CD4-positive, alpha-beta T cell treated with Interleukin-1 beta for 1 hour (primary cell): ENCODE measurements at places on chromosomes 1 and 21.

GRCh38 chr1:56948403-56949023 lies 17.3 kb downstream of the C8B start:
- no peak for DNase-seq

GRCh38 chr1:66281808-66282207 lies 252.1 kb upstream of the SGIP1 start:
- DNase-seq = no peak

- DNase-seq = no peak
These were observed 104.0 kb downstream of the PAX7 start for GRCh38 chr1:18734461-18735223.

DNA sequence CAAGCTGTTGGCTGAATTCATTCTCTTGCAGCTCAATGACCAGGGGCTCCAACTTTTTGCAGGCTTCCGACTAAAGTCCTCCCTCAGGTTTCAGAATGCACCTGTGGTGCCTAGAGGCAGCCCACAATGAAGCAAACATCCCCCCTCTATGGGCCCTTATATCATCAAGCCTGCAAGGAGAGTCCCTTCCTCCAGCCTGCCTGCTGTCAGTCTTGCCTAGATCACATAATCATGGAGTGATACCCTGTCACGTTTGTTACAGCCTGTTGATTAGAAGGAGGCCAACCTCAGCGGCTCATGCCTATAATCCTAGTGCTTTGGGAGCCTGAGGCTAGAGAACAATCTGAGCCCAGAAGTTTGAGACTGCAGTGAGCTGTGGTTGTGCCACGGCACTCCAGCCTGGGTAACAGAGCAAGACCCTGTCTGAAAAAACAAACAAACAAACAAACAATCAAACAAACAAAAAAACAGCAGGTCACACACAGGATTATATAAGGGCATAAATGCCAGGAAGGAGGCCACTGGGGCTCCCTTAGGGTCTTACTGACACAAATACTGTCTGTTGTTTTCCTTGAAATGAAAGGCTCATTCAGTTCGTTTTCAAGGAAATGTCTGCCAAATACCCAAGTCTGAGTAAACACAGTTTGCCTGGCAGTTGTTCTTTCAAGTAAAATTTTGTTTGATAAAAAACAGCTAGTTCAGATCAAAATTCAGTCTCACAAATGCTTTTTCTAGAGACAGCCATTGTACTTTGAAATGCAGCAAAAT lies 4.7 kb upstream of the SPRR3 start:
- DNase-seq = no peak

DNA sequence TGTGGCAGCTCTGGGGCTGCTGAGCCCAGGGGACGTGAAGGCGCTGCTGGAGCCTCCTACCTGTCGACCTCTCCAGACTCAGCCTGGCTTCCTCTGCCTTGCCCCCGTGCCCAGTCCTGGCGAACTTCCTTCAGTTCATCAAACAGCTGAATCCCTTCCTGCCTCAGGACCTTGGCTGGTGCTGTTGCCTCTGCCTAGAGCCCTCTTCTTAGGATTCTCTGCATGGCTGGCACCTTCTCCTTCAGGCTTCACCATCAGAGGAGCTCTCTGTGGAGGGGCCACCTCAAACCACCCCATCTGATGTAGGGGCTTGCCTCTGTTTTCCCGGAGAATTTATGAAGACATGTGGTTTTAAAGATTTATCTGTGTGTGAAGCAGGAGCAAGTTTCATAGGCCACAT lies 23.4 kb upstream of the ATF3 start:
- DNase-seq = no peak

DNA sequence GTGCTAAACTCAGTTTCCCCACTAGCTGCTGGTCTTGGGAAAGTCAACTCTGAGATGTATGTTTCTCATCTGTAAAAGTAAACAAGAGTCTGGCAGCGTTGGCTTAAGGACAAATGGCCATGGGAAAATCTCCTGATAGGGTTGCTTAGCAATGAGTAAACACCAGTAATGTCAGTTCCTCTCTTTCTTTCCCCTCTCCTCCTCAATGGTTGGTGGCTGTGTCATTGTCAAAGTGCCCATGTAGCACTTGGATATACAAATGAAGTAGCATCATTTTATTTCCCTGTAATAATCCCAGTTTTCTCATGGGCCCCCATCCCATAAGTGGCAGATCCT lies 2.2 kb upstream of the FYB2 start:
- DNase-seq = no peak

DNA sequence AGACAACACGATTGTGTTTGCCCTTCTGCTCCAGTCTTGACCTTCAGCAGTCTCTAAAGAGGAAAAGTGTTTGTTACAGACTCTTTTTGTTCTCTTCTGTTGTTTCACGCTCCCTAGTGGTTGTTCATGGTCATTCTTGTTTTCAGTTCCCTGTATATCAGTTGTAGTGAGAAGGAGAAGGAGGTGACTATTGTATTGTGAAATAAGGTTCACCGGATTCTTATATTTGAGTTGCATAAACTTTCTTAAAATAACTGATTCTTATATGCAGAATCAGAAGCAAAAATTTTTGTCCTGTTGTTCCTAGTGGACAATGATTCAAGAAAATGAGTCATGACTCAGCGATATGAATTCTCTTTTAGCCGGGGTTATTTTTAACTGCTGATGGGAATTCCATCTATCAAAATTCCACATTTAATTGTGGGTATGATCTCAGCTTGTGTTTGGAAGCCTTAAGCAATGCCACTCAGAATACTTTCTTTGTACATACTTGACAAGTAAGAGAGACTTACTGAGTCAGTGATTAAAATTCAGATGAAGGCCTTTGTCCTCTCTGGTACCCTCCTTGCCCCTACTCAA lies 152.2 kb downstream of the CLEC20A start:
- DNase-seq = no peak

DNA sequence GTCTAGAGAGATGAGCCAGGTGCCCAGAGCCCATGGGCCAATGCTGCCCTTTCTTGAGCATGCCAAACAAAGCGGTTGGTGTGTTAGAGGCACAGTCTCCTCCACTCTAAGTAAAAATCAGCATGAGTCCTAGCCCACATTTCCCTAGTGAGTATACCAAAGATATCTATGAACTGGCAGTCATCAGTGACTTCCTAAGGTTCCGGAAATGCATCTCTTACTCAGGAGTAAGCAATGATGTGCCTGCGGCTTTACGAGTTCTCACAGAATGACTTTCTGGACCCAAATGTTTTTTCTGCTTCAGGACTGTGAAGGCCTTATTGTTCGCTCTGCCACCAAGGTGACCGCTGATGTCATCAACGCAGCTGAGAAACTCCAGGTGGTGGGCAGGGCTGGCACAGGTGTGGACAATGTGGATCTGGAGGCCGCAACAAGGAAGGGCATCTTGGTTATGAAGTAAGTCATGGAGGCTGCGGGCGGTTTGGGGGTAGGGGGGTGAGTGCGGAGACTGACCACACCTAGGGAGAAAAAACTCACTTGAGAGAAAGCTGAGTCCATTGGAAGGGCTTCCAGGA lies 9.2 kb downstream of the PHGDH start:
- no peak for DNase-seq

DNA sequence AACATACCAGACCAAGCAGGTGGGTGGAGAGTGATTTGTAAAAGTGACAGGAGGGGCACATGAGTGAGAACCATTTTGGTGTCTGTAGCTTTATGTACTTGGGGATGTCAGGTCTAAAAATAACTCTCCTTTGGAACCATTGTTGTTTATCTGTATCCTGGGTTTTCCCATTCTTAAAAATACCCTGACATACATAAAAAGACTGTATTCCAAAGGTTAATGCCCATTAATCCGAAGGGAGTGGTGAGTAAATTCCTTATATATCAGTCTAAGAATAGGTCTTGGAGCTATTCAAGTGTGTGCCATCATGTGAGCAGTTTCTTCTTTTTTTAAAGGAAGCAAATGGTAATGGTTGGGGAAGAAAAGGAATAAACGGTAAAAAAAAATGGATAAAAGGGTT lies 117.5 kb downstream of the TGFB2 start:
- DNase-seq = no peak

GRCh38 chr21:25806060-25806459 lies 71.3 kb downstream of the GABPA start:
- no peak for DNase-seq

DNA sequence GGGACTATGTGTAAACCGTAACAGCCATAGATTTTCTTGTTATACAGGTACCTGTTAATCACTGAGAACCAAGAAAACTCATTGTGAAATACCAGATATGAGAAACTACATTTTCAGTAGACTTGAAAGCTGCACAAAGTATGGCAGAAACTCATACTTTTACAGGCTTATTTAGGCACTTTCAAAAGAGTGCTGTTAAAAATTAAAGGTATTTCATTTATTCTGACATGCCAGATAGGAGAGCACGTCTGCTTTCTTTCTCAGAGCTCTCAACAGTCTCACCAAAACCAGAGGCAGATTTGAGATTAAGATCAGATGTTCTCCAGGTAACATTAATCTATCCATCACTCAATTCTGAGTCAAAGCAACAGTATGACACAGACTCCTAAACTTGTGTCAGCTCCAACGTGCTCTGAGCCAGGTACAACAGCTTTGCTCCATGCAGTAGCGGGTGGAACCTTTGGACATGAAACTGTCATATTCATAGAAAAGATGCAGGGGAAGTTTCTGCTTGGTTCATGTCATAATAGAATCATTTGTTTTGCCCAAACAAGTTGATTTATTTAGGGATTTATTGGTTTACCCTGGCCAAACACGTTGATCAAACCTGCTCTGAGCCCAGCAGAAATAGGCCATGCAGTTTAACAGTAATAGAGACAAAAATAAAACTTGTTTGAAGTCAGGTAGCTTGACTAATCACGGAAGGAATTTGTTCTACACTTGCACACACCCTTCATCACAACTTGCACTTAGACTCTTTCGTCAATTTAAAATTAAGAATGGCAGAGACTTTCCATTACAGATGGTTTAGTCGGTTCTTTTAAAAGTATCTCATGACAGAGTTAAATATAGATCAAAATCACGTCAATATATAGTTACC lies 20.8 kb upstream of the TSNAX start:
- DNase-seq = no peak

DNA sequence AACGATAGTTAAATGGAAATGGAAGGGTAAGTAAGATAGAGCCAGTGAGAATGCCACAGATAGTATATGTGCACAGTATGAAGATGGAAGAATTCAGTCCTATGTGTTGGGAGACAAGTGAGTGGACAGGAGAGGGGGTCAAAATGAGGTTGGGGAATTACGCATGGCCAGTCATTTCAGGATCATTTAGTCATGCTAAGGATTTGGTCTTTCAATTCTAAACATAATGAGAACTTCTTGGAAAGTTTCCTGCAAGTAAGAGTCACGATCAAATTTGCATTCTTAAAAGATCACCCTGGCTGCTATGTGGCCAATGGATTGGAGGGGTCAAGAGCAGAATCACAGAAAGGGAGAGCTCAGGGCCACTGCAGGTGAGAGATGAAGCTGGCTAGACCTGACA lies 64.0 kb upstream of the KCNK2 start:
- no peak for DNase-seq

- peak; percentile 69 for DNase-seq
These were observed 3.1 kb upstream of the YRDC start for GRCh38 chr1:37811027-37811655.

DNA sequence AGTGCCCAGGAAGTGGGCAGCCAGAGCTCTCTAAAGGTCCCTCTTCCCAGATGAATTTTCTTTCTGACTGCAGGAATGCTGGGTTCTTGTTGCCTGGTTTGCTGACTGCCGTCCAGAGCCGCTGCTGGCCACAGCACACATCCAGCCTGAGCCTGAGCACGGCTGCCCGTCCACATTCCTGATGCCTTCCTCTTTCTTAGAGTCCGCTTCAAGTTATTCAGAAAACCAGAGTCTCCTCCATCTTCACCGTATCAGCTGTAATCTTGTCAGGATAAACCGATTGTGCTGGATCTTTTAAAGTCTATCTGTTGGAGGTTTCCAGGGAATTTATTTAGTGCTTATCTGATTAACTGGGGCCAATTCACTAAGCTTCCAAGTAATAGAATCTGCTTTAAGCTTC lies 84.8 kb upstream of the BCAR3 start:
- DNase-seq = no peak

GRCh38 chr21:33115631-33116510 lies 45.9 kb downstream of the OLIG1 start:
- no peak for DNase-seq

DNA sequence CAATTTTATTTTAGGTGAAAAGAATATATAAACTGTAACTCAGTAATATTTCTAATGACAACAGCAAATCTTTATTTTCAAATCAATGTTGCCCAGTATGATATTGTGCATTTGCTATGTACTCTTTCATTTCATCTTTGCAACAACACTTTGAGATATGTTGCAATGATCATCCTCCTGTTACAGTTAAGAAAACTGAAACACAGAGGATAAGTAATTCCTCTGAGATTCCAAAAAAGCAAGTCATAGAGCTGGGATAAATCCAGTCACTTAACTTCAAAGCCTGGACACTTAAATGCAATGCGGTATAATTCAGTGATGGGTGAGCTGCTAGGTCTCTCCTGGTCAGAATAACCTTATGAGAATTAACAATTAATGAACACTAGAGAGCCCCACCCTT lies 48.6 kb upstream of the EXO1 start:
- no peak for DNase-seq

DNA sequence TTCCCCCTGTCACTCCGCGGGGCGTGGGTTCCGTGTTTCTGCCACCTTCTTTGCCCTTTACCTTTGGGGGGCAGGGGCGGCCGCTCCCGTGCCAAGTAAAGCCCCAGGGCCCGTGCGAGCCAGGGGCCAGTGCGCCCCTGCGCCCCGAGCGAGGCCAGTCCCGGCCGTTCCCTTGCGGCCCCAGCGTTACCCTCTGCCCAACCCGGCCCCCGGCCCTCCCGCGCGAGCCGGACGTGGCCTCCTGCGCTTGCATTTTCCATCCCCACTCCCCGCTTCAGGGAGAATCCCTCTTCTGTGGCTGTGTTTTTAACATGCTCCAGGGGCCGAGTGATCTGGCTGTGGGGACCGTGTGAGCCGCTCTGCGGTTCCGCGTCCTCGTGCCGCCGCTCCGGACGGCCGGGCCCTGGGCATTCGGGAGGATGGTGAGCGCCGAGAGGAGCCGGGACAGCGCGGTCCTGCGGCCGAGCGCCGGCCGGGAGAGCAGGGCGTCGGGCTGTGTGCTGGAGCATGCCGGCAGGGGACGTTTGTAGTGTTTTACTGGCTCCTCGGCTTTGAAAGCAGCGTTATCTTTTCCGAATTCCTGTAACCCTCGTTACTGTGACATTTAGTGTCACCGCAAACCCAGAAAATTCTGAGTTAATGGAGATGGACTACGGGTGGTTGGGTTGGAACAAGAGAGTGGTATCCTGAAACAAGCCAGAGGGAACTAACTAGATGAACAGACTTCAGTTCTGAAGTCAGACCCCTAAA lies 1.0 kb downstream of the GALNT2 start:
- DNase-seq = peak; percentile 7

GRCh38 chr1:183019860-183020259 lies 3.4 kb upstream of the LAMC1 start:
- DNase-seq = no peak

DNA sequence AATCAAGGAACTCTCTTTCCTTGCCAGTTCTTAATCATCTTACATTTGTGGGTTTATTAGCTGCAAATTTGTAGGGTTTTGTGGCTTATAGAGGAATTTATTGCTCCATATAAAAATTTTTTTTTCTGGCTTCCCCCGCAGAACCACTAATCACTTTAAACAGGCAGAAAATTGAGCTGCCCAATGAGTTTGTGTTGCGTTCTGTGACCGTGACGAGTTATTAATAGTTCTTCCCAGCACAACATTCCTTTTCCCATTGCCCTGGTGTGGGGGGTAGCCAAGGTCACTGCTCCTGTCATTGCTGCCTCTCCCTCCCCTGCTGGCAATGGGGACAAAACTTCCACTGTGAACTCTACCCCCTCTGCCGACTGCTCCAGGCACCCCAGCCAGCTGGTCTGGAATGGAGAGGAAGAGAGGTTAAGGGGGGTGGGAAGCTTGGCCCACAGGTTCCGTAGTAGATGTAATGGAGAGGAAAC lies 55.1 kb downstream of the UBE2T start:
- DNase-seq = no peak
